Fibroblast of skin of right quadriceps (primary cell): ENCODE measurements at places on chromosomes 13 and 19.
A peak's percentile ranks its signal among the peaks of the same experiment; 100 is the strongest.

GRCh38 chr13:28496188-28496564 is 1.2 kb upstream of the FLT1 start:
- no peak for DNase-seq

DNA sequence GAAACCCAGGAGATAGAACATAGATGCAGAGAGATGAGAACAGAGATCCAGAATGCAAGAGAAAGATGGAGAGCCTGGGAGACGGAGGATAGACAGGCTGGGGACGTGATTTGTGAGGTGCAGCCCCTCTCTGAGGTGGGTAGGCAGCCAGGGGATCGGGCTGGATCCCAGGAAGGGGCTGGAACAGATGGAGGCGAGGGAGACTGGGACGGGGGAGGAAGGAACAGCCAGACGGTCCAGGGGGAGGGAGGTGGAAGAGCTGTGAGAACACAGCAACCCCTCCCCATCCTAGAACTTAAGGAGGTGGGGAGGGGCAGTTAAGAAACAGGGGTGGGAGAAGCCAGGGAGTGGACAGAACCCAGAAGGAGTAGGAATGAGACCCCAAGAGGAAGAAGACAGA is 3.1 kb downstream of the SLC17A7 start:
- DNase-seq, result no peak

GRCh38 chr13:37715606-37716015 is 117.0 kb upstream of the POSTN start:
- DNase-seq, result peak; percentile 79

DNA sequence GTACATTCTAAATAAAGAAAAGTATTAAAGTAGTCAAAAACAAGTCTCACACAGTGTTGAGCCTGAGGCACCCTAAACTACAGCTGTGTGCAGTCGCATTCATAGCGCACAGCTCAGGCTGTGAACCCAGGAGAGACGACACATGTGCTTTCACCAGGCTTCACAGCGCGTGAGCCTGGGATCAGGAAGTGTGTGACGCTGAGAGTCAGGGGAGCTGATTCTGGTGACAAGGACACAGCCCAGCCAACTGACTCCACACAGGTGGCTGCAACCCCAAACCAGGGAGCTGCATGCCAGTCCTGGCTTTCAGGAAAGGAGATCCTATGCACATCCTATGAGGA is 41.6 kb downstream of the COL4A1 start:
- DNase-seq, result no peak

- no peak for DNase-seq
Measured at GRCh38 chr19:1423436-1424191, 14.6 kb upstream of the RPS15 start.

- DNase-seq, result peak; percentile 60
Measured at GRCh38 chr19:13637664-13638063, 126.7 kb upstream of the MRI1 start.

DNA sequence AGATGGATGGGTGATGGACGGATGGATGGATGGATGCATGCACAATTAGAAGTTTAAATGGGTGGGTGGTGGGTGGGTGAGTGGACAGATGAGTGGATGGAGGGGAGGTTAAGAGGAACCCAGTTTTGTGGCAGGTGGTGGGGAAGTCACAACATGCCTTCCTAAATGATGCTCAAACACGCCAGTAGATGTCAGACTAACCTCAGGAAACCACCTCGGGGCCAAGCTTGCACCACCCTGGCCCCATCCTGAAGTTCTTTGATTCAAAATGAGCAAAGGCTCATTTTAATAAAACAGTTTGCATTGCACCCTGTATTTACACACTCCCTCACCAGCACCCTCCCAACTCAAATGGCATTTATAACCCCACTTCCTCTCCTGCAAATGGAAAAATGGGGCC is 91.4 kb upstream of the CACNA1A start:
- peak; percentile 65 for DNase-seq

DNA sequence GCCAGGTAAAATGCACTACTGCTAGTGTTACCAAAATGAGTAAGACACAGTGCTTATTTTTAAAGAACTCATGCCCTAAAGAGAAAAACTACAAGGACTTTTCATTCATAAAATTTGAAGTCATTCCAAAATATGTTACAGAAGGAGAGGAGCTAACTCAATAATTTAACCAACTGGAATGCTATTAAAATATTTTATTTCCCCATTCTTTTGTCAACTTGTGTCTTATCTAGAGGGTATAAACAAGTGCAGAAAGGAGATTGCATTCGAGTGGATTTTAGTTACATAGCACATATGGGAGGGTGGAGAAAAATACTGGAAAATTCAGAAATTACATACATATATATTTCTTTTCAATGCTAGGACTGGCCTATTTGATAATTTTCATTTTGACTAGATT is 131.0 kb upstream of the IRS2 start:
- no peak for DNase-seq

GRCh38 chr13:80988391-80989151 is 647.6 kb upstream of the SPRY2 start:
- DNase-seq, result no peak
